Naive thymus-derived CD4-positive, alpha-beta T cell (primary cell): ENCODE measurements at places on chromosomes 2 and 18.

DNA sequence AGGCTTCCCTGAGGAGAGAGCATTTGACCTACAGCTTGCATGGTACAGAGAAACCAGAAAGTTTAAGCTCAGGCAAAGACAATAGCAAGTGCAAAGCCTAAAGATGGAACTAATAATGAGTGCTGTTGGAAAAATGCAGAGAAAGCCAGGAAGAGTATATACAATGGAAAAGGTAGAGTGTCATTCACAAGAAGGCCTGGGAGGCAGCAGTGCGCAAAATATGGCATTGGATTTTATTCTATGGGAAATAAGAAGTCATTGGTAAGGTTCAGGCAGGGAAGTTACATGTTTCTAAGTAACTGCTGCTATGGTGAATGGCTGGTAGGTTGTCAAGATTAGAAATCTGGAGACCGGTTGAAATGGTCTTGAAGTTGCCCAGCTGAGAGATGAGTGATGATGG, 2167.3 kb upstream of the CELF4 start:
- DNase-seq = no peak

DNA sequence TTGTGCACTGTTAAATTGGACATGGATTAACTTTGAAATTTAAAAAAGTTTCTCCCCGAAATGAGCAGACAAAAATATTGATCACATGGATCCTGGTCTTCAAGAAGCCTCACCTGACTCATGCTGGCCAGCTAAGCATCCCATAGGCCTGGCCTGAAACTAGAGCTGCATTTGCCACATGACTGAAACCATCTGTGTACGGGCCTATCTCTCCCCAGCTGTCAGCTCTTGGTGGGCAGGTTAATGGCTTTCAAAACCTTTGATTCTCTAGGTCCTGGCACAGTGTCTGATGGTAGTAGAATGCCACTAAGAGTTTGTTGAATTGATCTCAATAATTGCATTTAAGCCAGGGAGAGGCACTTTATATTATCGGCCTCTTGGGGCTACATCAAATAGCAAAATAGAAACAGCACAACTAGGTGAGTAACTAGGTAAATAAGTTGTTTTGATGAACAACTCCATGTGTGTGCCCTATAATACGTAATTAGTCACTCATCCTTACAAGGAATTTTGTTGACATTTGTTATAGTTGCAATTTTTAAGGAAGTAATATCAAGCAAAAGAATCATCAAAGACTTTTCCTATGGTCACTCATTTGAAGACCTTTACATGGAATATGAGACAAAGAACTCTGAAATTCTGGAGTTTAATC, 251.1 kb downstream of the SP3 start:
- no peak for DNase-seq

DNA sequence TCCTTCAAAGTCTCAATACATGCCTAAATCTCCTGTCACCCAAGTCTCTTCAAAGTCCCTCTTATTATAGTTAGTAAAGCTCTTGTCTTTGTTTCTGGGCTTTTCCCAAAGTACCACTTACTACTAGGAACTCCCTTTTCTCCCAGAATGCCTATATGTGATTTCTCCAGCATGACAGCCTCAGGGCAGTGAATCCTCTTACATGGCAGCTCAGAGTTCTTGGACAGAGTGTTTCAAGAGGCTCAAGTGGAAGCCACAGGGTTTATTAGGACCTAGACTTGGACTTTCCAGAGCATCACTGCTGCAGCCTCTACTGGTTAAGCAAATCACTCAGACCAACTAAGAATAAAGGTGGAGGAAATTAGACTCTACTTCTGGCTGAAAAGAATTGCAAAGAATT, 98.9 kb downstream of the CSRNP3 start:
- no peak for DNase-seq

- DNase-seq = no peak
Observed at GRCh38 chr2:46195819-46196218, 101.4 kb upstream of the EPAS1 start.

GRCh38 chr2:100976645-100977391, 25.3 kb upstream of the RPL31 start:
- DNase-seq = no peak

DNA sequence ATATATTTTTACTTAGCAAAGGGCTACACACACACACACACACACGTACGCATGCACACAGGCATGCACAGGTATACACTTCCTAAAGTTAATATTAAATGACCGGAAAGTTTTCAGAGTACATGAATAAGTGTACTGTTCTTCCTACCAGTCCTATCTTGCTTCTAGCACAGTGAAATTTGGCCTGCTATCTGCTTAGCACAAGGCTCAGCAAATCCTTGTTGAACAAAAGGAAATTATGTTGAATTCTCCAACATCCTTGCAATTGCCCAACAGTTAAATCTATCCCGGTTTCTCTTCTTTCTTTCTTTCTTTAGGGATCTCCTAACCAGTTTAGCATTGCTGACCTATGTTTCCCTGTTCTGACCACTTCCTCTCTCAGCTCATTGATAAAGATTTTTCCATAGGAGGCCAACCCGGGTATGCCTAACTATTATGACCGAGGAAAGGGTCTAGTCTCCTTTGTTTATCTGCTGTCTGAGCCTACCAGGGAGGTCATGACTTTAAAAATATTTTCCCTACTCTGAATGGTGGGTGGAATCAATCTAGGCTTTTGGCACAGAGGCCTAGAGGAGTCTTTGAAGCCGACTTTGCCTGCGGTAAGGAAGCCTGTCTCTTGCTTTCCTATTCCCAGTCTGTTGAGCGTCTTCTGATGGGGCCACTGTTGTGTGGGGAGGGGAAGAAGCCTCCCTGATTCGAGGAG, 400.7 kb downstream of the HRH4 start:
- no peak for DNase-seq

DNA sequence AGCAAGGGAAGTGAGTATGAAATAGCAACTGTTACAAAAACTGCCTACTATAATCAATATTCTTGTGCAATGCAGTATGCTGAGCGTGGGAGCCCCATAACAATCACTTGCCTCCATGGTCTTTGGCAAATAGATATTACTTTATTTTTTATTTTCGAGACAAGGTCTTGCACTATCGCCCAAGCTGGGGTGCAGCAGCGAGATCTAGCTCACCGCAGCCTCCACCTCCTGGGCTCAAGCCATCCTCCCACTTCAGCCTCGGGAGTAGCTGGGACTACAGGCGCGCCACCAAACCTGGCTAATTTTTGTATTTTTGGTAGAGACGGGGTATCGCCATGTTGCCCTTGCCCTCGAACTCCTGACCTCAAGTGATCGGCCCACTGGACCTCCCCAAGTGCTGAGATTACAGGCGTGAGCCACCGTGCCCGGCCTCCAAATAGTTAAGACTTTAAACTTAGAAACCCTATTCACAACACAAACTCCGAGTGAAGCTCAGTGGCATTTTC, 1.2 kb upstream of the CCNT2 start:
- no peak for DNase-seq

- DNase-seq = no peak
Observed at GRCh38 chr2:660029-660428, 17.2 kb downstream of the TMEM18 start.

- no peak for DNase-seq
Observed at GRCh38 chr2:124664363-124664762, 639.3 kb downstream of the CNTNAP5 start.

GRCh38 chr2:120441744-120442471, 96.0 kb downstream of the INHBB start:
- DNase-seq = no peak

- DNase-seq = no peak
Observed at GRCh38 chr2:3114406-3115185, 263.0 kb downstream of the EIPR1 start.

- peak; percentile 66 for DNase-seq
Observed at GRCh38 chr2:105798595-105798994, 53.9 kb downstream of the NCK2 start.

- DNase-seq = no peak
Observed at GRCh38 chr18:79552696-79553095, 126.9 kb upstream of the CTDP1 start.

- DNase-seq = no peak
Observed at GRCh38 chr2:188435115-188435514, 143.4 kb downstream of the GULP1 start.
